ENCODE measurements at places on chromosomes 2 and 18. TPM values are rescaled to one million over a fixed set of nuclear protein-coding genes. Genes with fewer than 3 reads are reported as not detected.

GRCh38 chr18:41436772-41437171 lies 518.3 kb upstream of the PIK3C3 start:
- DNase-seq, result no peak

GRCh38 chr18:29174891-29175290 lies 998.0 kb upstream of the CDH2 start:
- no peak for DNase-seq

GRCh38 chr2:200377355-200378336 lies 71.2 kb downstream of the SPATS2L start:
- DNase-seq, result no peak

DNA sequence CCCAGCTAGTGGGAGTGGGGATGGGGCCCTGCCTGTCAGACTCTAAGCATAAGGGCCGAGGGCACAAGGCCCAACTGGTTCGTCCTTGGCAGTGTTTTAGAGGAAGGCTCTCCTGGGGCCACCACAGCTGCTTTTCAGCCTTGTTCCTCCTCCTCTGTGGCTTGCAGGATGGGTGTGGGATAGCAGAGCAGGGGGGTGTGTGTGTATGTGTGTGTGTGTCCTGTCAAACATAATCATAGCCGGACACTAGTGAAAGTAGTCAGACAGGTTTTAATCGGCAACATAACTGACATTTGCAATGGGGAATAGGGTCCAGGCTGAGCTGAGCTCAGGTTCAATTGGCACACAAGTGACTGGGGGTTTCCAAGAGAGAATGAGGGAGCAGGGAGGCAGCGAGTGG lies 114.2 kb downstream of the SEPTIN10 start:
- no peak for DNase-seq

DNA sequence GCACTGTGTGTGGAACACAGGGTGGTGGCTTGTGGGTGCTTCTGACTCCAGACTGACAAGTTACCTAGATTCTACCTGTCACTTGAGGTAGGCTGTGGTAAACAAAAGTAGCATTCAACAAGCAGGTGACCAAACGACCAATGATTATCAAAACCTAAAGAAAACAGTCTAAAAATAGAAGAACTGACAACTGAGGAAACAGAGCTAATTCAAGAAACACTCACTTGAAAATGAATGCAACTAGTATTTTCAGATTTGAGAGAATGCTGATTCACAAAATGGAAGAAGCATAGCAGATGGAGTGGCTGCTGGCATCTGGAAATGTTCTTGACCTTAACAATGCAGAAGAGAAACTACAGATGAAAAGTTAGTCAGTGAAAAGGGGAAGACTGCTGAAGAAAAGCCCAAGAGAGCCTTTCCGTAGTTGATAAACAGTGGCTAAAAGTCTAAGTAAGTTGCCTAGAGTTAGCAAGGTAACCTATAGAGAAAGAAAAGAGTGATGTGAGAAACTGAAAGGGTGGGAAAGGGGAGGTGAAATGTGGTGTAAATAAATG lies 170.4 kb downstream of the NCK2 start:
- DNase-seq, result no peak

GRCh38 chr18:56598422-56598821 lies 40.0 kb downstream of the TXNL1 start:
- no peak for DNase-seq

DNA sequence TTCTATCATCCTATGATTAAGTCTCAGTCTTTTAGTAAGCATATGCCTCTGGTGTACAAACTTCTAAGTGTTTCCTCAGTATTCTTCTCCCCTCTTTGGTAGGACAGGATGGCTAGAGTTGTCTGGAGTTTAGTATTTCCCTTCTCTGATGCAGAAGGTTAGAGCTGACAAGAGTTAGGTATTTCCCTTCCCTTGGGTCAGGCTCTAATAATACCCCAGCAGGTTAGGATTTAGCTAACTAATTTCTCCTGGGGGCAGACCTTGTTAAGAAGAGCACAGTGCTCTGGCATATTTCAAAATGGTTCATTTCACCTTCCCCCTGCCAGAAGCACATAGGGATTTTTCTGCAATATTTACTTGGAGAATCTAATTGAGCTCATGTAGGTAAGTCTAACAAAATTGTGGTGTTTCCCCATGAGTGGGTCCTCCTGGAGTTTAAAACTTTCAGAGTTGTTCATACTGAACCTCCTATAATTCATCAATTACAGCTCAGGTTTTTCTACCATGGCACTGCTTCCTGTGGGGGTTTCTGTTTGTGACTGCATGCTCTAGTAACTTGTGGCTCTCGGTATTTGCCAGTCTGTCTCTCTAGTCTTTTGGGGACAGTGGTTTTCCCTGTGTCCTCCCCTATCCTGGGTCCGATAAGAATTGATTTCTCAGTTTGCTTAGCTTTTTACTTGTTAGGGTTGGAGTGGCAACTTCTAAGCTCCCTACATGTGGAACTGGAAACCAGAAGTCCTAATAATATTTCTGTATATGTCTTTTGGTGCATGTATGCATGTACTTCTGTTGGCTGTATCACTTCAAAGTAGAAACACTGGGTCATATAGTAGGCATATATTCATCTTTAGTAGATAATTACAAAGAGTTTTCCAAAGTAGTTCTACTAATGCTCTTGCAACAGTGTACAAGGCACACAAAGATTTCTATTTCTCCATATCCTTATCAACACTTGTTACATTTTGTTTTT lies 77.7 kb downstream of the GDF7 start:
- DNase-seq, result no peak

GRCh38 chr2:62208758-62209114 lies 12.8 kb downstream of the B3GNT2 start:
- DNase-seq, result no peak

- DNase-seq, result no peak
These were observed 76.9 kb upstream of the PAPOLG start for GRCh38 chr2:60679036-60679780.

GRCh38 chr18:43534511-43534910 lies 257.2 kb upstream of the SYT4 start:
- DNase-seq, result no peak

DNA sequence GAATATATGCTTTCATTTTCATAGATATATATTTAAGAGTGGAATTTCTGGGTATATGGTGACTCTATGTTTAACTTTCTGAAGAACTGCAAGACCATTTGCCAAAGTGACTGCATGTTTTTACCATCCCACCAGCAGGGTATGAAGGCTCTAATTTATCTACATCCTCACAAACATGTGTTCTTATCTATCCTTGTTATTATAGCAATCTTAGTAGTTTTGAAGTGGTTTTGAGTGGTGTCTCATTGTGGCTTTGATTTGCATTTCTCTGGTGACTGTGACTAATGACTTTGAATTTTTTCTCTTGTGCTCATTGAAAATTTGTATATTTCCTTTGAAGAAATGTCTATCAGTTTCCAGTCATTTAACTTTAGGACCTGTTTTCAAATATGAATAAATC lies 310.2 kb upstream of the NRP2 start:
- no peak for DNase-seq

- peak; percentile 75 for DNase-seq
These were observed 111.0 kb downstream of the B3GNT2 start for GRCh38 chr2:62306751-62307468.

DNA sequence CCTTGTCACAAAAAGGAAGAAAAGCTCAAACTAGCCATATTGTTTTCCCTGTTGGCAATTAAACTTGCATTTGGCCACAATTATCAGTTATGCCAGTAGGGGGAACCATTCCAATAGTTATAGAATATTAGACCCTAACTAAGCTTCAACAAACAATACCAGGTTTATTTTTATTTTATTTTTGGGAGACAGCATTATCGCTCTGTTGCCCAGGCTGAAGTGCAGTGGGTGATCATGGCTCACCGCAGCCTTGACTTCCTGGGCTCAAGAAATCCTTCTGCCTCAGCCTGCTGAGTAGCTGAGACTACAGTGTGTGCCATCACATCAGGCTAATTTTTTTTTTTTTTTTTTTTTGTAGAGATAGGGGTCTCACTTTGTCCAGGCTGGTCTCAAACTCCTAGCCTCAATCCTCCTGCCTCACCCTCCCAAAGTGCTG lies 102.1 kb downstream of the ATAD2B start:
- no peak for DNase-seq

ZCCHC2 gene
- total RNA-seq, result 28.9 TPM

FBXO48 gene
- 1.7 TPM for total RNA-seq

DHRS9 gene
- total RNA-seq, result not detected

ST6GAL2 gene
- not detected for total RNA-seq

CNGA3 gene
- not detected for total RNA-seq

MAPRE3 gene
- total RNA-seq, result 2.3 TPM

FEV gene
- total RNA-seq, result not detected

PARD6G gene
- total RNA-seq, result 0.21 TPM
